Small intestine (tissue), 16 donors: ENCODE measurements at places on chromosomes 5 and 9.

DNA sequence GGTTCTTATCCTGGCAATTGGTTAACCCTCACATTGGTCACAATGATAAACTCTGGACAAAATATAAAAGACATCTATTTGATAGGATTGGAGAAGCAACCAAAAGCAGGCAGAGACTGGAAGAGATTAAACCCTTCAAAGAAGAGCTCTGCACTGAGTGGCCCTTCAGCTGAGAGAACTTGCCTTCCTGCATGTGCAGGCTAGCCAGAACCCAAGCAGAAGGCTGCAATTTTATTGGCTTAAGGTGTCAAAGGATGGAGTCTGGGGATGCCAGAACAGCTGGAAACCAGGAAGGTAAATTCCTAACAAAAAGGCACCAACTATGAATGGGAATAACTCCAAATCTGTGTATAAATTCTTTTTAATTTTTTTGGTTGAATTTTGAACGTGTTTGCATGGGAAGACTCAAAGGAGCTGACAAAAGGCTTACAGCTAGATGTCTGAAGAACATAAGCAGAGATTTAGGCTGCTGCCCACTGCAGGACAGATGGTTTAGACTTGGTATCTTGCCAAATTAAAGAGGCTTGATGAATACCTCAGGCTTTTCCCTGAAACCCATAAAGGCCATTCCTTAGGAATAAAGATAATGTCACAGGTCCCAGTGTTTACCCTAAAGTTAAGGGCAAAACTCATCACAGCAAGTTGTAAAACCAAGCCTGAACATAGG lies 66.3 kb downstream of the NR2F1 start:
- no peaks in the 10 kb centered on the region for H3K27me3 ChIP-seq
- no peak overlapping the region for H3K4me3 ChIP-seq
- no peaks in the 10 kb centered on the region for H3K4me1 ChIP-seq
- no peak overlapping the region for H3K27ac ChIP-seq
- H3K36me3 ChIP-seq = no peaks in the 10 kb centered on the region

DNA sequence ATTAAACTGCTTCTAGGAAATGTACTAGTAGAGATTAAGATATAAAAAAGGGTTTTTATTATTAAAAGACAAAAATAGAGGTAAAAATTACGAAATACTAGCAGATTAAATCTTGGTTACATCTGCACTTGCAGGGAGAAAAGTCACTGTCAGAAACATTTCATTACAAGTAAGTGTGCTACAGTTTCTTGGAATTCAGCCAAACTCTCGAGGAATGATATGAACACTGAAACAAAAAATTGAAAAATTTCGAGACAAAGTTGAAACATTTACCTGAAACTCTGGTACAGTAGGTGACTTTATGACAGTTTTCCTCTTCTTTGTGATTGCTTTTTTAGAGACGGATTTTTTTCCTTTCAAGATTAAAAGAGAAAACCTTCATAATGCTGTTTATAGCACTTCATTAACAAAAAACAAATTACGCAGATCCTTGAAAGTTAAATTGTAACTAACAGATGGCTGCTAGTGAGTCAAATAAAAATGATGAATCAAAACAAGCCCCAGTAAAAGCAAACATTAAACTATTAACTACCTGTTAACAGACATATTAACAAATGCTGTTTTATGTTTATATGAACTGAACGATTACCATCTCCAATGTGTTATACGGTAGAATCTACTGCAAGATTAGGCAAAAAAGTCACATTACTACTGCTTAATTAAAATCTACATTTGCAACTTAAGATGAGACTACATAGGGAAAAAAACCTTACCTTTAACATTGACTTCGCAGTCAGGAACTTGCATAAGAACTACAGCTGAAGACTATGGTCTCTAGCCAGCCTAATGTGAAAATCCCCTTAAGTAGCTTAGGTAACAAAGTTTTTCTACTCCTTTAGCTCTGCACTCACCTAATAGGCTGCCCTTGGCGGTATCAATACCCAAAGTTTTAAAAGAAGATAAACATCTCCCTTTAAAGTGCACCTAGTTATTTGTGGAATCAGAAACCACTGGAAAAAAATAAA lies 61.4 kb downstream of the RANBP6 start:
- peak; percentile 55 for DNase-seq
- H3K36me3 ChIP-seq = peaks cover 2% of the 10 kb centered on the region
- no peak overlapping the region for H3K4me3 ChIP-seq
- H3K27me3 ChIP-seq = no peaks in the 10 kb centered on the region
- no peak overlapping the region for H3K27ac ChIP-seq
- H3K4me1 ChIP-seq = no peaks in the 10 kb centered on the region

DNA sequence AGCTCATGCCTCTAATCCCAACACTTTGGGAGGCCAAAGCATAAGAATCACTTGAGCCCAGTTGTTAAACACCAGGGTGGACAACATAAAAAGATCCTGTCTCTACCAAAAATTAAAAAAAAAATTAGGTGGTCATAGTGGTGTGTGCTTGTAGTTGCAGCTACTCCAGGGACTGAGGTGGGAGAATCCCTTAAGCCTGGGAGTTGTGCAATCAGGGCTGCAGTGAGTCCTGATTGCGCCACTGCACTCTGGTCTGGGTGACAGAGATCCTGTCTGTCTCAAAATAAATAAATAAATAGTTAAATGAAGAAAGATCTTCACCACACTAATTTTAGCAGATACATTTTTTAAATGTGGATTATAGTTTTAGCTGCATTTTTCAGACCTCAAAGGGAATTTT lies 433.2 kb downstream of the MAT2B start:
- DNase-seq = no peak
- no peak overlapping the region for H3K4me3 ChIP-seq
- no peaks in the 10 kb centered on the region for H3K4me1 ChIP-seq
- H3K27me3 ChIP-seq = no peaks in the 10 kb centered on the region

GRCh38 chr5:979100-979817 lies 29.3 kb upstream of the NKD2 start:
- DNase-seq = no peak
- H3K4me1 ChIP-seq = no peaks in the 10 kb centered on the region
- H3K27me3 ChIP-seq = peaks cover 2% of the 10 kb centered on the region
- no peak overlapping the region for H3K4me3 ChIP-seq
- H3K36me3 ChIP-seq = no peaks in the 10 kb centered on the region

- no peak overlapping the region for H3K4me3 ChIP-seq
- H3K27ac ChIP-seq = no peak overlapping the region
- no peaks in the 10 kb centered on the region for H3K36me3 ChIP-seq
- H3K4me1 ChIP-seq = no peaks in the 10 kb centered on the region
- DNase-seq = no peak
- H3K27me3 ChIP-seq = no peaks in the 10 kb centered on the region
Observed at GRCh38 chr9:115378758-115379157, 260.8 kb upstream of the TNC start.

- no peaks in the 10 kb centered on the region for H3K27me3 ChIP-seq
- peaks cover 2% of the 10 kb centered on the region for H3K36me3 ChIP-seq
Observed at GRCh38 chr9:104774132-104774531, 10.2 kb downstream of the NIPSNAP3B start.

DNA sequence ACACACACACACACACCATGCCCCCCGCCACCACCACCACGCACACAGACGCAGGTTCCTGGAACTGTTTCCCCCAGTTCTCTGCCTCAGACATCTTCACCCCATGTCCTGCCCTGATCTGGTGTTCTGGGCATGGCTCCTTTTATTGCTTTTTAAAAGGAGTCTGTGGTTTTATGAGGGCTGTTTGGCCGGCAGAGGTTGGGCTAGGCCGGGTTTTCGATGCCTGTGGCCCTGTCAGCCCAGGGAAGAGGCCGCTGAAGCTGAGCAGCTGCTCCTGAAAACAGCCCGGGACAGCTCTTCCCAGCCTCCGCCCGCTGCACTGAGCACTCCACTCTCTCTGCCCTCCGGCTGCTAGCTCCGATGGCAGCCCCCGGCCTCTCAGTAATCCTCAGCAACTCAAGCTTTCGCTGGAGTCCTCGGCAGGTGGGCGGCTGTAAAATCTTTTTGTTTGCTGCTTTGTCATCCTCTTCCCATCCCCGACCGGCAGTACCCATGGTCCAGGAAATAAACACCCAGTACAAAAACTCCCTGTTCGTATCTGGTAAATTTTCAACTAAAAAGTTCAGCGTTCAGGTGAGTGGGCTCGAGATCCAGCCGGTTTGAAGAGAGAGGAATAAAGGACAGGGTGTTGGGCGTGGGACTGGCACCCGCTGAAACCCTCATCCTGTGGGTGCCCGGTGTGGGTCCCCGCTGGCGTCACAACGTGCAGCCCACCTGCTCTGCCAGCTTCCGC lies 103.0 kb upstream of the ERCC6L2 start:
- H3K4me3 ChIP-seq = no peak overlapping the region
- H3K27ac ChIP-seq = peak overlapping the region; percentile 52
- H3K27me3 ChIP-seq = no peaks in the 10 kb centered on the region

- H3K27me3 ChIP-seq = no peaks in the 10 kb centered on the region
- no peak overlapping the region for H3K4me3 ChIP-seq
- no peaks in the 10 kb centered on the region for H3K4me1 ChIP-seq
Observed at GRCh38 chr5:143644727-143645126, 167.2 kb upstream of the HMHB1 start.
